ENCODE measurements at places on chromosomes 7 and 10.

- DNase-seq = no peak
Measured at GRCh38 chr10:58266003-58266825, 1.5 kb downstream of the IPMK start.

DNA sequence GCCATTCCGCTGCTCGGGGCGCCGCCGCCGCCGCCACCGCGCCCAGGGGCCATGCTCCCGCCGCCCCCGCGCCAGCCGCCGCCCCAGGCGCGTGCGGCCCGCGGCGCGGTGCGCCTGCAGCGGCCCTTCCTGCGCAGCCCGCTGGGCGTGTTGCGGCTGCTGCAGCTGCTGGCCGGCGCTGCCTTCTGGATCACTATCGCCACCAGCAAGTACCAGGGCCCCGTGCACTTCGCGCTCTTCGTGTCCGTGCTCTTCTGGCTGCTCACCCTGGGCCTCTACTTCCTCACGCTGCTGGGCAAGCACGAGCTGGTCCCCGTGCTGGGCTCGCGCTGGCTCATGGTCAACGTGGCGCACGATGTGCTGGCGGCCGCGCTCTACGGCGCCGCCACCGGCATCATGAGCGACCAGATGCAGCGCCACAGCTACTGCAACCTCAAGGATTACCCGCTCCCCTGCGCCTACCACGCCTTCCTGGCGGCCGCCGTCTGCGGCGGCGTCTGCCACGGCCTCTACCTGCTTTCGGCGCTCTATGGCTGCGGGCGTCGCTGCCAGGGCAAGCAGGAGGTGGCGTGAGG lies 383 bp downstream of the MARVELD1 start:
- DNase-seq = no peak

DNA sequence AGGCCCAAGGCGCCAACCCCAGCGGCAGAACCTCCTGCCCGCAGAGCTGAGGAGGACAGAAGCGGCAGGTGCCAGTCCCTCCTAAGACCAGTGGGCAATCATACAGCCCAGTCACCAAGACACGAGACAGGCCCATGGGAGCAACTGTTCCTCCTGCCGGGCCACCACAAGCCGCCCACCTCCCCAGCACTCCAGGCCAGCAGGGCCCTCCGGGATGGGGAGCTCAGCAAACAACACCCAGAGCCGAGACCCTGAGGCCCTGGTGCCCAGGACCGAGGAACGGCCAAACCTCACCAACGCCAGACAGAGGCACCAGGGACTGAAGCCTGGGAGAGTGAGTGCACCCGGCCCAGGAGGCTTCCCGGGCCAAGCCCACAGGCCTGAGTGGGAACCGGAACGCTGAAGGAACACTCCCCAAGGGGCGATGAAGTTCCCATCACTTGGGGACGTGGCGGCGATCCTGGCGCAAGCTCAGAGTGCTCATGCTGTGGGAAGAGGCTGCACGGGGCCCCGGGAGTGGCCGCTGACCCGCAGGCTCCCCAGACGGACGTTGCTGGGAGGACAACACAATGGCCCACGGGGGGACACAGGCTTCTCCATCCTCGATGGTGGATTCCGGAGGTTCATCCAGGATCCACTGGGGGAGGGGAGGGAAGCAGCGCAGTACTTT lies 35.1 kb downstream of the GPER1 start:
- DNase-seq = no peak

DNA sequence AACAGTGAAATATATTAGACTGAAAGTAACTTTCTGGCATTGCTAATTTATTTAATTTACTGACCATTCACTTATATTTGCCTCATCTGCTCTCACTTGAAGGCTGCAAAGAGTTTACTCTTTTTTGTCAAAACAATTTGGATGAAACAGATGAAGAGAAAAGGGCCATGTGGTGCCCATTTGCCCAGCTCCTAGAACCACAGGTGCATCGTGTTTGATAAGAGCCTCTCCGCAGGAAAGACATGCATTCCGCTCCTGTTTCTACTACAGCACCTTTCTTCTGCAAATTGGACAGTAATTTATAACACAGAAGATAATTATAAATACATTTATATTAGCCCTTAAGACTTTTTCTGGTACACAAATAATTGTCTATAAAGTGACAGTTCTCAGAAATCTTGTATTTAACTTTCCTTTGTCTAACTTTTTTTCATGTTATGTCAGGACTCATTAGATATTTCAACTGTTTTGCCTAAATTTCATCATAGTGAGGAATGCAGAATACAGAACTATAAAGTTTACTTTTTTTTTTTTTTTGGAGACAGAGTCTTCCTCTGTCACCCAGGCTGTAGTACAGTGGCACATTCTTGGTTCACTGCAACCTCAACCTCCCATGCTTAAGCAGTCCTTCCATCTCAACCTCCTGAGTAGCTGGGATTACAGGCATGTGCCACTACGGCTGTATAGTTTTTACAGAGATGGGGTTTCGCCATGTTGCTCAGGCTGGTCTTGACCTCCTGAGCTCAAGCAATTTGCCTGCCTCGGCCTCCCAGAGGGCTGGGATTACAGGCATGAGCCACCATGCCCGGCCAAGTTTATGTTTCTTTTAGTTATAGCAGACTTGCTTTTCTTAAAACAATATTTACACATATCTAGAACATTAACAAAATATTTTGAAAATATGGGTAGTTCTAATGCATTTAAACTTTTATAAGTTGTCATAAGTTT lies 869 bp downstream of the LAMB4 start:
- no peak for DNase-seq

Data from activated T-cell treated with anti-CD3 and anti-CD28 coated beads for 4 hours (primary cell).